ENCODE measurements at places on chromosomes 3 and 15. TPM values are rescaled to one million over a fixed set of nuclear protein-coding genes. Genes with fewer than 3 reads are reported as not detected.

MITF gene
- 2.7 TPM for total RNA-seq

ACTC1 gene
- 2.8 TPM for total RNA-seq

MYRIP gene
- 0.48 TPM for total RNA-seq

KLHL24 gene
- 23.7 TPM for total RNA-seq

NRG4 gene
- total RNA-seq = not detected

LIPC gene
- total RNA-seq = not detected

PLSCR5 gene
- not detected for total RNA-seq

SCG3 gene
- total RNA-seq = 8.1 TPM

RNF13 gene
- total RNA-seq = 29.9 TPM

CPB1 gene
- not detected for total RNA-seq

IL5RA gene
- total RNA-seq = not detected

CD200 gene
- total RNA-seq = 67.0 TPM

ROBO2 gene
- total RNA-seq = 26.0 TPM

GATM gene
- 10.7 TPM for total RNA-seq

CLPX gene
- total RNA-seq = 42.0 TPM

SLC2A2 gene
- not detected for total RNA-seq

GOLGA6L10 gene
- total RNA-seq = 3.6 TPM

CKMT1B gene
- 1.9 TPM for total RNA-seq

FSIP1 gene
- 8.1 TPM for total RNA-seq

NR1I2 gene
- 0.26 TPM for total RNA-seq

FNDC3B gene
- total RNA-seq = 41.5 TPM

IGF2BP2 gene
- total RNA-seq = 141 TPM

EMC7 gene
- 30.9 TPM for total RNA-seq

ZDHHC23 gene
- total RNA-seq = 0.28 TPM

PPARG gene
- not detected for total RNA-seq

EIF4A2 gene
- 369 TPM for total RNA-seq

CIP2A gene
- total RNA-seq = 50.5 TPM

FGF12 gene
- 3.0 TPM for total RNA-seq

AMT gene
- 14.0 TPM for total RNA-seq

CYP11A1 gene
- total RNA-seq = 1.0 TPM

PLCB2 gene
- total RNA-seq = 8.7 TPM

ATP2B2 gene
- total RNA-seq = 0.23 TPM

RUBCN gene
- total RNA-seq = 30.2 TPM

ARL13B gene
- total RNA-seq = 15.6 TPM

SNX22 gene
- total RNA-seq = 12.9 TPM

CCDC39 gene
- total RNA-seq = not detected

LRRK1 gene
- 2.5 TPM for total RNA-seq

MORC1 gene
- not detected for total RNA-seq

PPP1R14D gene
- total RNA-seq = not detected

LRTM1 gene
- total RNA-seq = not detected

PROS1 gene
- total RNA-seq = 12.0 TPM

MAGEF1 gene
- total RNA-seq = 80.3 TPM

CLDN1 gene
- 0.14 TPM for total RNA-seq

TRH gene
- 0.36 TPM for total RNA-seq

DUOX1 gene
- total RNA-seq = not detected

SUCNR1 gene
- total RNA-seq = not detected

GOLGA8S gene
- 0.33 TPM for total RNA-seq

CRYGS gene
- 4.3 TPM for total RNA-seq

COL6A5 gene
- total RNA-seq = not detected

Data from neural crest cell (in vitro differentiated cells).